Osteocyte (in vitro differentiated cells): ENCODE measurements at places on chromosomes 1 and 21. TPM values are rescaled to one million over a fixed set of nuclear protein-coding genes. Genes with fewer than 3 reads are reported as not detected.

- no peak for DNase-seq
Measured at GRCh38 chr1:156832434-156832833, 15.8 kb upstream of the SH2D2A start.

DNA sequence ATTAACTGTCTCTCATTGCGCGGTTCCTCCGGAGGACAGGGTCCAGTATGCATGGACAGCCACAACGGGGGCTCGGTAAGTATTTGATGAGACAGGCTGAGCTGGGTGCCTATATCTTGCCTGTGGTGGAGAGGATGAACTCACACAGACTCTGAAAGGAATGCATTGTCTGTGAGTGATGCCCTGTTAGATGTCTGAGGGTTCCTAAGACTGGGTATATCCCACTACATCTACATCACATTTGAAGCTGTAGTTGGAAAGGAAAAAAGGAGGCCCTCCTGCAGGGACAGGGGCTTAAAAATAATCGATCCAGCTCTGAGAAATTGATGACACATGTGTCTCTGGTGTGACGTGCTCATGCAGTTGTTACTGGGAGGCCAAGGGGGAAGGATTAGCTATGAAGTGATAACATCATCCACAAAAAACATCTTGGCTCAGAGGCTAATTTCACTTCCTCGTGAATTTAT is 1.9 kb downstream of the ADARB1 start:
- no peak for DNase-seq

GRCh38 chr21:37427221-37427620 is 60.6 kb downstream of the DYRK1A start:
- DNase-seq, result no peak

NBPF4 gene
- total RNA-seq, result not detected in 2 replicates

DNA sequence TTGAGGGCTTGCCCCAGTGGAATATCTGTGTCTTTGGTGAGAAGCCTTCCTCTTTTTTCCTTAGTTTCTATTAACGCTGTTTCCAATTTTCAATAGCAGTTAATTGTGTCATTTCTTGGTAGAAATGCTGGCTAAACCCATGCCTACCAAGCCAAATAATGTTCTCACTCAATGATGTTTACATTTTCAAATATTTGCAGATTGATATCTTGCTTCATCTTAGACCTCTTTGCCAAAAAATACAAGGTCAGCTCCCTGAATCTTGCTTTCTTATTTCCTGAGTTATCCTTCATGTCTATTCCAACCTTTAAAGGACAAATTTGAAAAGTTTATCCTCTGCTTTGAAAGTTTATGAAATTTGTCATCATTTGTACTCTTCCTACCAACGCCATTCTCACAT is 5.1 kb downstream of the KCNJ15 start:
- no peak for DNase-seq

DNA sequence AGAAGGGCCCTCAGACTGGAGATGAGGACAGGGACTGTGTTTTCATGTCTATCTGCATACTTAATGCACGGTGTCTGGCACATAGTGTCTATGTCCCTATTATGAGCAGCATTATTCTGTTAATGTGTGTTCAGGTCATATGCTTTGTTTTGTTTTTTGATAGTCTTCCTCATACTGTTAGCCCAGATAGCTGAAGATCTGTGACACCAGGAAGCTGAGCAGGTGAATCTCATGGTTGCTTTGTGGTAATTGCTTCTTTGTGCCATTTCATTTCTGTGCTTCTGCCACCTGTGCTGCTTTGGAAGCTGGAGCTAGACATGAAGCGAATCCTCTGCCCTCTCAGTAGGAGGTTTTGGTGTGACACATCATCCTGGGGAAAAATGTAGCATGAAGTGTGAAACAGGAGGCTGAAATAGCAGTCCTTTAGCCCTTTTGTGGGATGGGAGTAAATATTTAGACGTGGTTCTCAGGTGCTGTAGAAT is 15.8 kb downstream of the SMAP2 start:
- no peak for DNase-seq

CELSR2 gene
- 10.3 and 10.5 TPM in 2 replicates for total RNA-seq

DNA sequence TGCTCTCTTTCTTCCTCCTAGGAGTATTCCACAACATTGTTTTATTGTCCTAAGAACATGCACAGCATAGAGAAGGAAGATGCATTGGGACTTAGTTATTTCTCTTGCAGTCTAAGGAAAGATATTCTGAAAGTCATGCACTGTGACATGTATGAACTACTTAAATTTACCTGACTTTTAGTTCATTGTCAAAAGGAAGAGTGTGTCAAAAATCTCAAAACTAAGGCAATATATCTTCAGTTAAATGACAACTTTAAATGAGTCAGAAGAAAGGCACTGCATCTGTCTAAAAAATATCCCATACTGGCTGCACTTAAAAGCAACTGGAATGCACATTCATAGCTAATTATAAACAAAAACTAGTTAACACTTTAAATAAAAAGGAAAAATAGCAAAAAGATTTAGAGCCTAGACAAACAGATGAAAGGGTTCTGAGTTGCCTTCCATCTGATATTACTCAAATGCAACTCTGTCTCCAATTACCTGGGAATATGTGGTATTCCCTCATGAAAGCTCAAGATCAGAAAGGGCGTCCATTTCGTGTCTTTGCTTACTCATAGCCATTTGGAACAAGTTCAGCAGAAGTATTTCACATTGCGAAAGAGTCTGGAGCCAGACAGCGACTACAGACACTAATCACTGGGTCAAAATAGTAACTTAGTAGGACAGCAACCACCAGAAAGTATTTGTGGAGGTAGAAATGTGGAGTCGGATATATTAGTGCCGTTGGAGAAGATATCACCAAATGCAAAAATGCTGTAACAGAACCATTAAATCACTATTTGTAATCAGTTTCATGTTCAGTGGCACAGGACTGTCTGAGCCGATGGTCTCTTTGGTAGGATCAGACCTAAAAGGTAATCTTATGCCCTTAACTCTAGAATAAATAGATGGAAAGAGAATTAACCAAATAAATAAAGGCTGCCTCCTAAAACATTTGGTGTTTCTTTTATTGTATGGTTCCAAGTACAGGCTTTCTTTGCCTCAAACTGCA is 225.7 kb downstream of the GREM2 start:
- no peak for DNase-seq

FMO2 gene
- total RNA-seq, result 0.24 and 0.94 TPM in 2 replicates

BRDT gene
- not detected in 2 replicates for total RNA-seq

GRCh38 chr1:228927946-228928898 is 192.9 kb downstream of the RHOU start:
- no peak for DNase-seq

PRR9 gene
- total RNA-seq, result not detected in 2 replicates

GRCh38 chr21:31666445-31667010 is 7.0 kb downstream of the SOD1 start:
- no peak for DNase-seq

TSPAN2 gene
- total RNA-seq, result 3.1 and 3.5 TPM in 2 replicates

- DNase-seq, result no peak
Measured at GRCh38 chr1:158163000-158163947, 17.4 kb upstream of the CD1D start.

DNA sequence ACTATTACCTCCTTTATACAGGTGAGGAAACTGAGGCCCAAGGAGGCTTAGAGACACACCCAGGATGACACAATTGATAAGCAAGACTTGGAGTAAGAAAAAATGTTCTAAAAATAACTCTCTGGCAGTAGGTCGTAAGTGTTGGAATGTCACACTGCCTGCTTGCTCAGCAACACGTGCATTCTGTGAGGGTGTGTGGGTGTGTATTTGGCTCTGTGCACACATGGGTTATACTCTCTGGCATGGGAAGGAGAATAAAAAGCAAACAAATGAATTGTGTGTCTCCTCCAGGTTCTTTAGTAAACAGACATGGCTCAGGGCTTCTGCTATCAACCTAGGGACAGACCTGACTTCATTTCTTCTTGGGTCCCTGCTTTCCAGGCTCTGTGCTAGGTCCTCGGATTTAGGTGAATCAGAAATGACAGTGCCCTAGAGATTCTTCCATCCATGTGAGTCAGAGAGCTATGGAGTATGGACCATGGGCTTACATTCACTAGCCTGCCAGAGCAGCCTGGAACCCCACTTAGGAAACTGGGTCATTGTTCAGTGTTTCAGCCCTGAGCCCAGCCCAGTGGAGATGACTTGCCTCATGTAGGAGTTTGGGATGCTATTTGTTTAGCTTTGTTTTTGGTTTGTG is 72.4 kb downstream of the ELAVL4 start:
- DNase-seq, result no peak

DNA sequence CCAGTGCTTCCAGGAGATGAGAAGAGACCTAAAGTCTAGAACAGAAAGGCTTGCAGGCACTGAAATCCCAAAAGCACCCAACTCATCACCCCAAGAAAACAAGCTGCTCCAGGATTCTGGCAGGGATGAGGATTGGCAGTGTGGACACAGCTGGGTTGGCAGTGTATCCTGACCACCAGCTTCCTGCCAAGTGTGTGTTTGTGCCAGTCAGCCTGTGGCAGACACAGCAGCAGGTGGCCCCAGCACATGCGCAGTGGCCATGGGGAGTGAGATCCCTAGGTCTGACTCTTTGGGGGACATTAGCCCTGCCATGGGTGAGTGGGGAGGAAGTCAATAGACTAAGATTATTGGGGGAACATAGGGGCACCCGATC is 8.7 kb upstream of the SNAPIN start:
- DNase-seq, result no peak

- no peak for DNase-seq
Measured at GRCh38 chr1:108719656-108720435, 7.1 kb downstream of the FNDC7 start.

TSACC gene
- not detected in 2 replicates for total RNA-seq

PDC gene
- not detected in 2 replicates for total RNA-seq

ZMYM4 gene
- 58.3 and 65.9 TPM in 2 replicates for total RNA-seq

UBASH3A gene
- not detected in 2 replicates for total RNA-seq

ITGB2 gene
- total RNA-seq, result 0.62 and 1.1 TPM in 2 replicates

DNA sequence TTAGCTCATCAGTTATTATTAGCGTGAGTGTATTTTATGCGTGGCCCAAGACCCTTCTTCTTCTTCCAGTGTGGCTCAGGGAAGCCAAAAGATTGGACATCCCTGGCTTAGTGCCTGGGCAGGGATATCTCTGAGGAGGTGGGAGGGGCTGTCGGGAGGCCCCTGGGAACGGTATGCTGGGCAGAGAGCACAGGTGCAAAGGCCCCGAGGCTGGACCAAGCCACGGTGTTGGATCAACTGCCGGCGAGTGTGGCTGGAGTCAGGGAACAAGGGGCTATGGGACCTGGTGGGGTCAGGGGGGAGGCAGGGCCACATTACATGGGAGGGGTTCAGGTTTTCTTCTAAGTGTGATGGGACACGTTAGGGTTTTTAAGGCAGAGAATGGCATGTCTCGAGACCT is 62.7 kb downstream of the FHAD1 start:
- DNase-seq, result no peak

SLAMF1 gene
- total RNA-seq, result not detected in 2 replicates

DNA sequence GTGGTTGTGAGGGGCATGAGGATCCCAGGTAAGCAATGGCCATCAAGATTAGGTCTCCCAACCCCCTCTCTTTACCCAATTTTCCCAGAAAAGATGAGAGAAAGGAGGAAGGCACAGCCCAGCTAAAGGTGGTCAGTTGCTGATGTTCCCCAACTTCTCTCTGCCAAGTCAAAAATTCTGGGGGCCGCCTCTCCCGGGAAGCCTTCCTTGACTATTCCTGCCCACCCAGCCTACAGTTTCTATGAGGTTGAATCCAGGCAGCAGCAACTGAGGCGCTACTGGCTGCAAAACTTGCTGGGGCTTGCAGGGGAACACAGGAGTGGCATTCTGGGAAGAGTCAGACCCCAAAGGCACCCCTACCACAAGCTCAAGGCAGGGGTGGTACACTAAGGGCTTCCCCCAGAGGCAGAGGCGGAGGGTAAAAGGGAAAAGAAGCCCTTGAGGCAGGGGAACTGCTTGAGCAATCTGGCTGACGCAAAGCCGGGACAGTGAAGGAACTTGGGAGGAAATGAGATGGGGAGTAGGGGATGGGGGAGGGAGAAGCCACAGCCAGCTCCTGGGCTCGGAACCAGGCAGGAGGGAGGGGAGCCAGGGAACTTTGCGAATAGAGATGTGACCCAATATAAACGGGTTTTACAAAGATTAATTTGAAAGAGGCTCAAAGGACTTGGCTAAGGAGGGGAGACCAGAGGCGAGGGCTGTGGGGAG is 31.2 kb downstream of the SDC3 start:
- DNase-seq, result no peak

- DNase-seq, result no peak
Measured at GRCh38 chr1:107620753-107621152, 344.2 kb downstream of the VAV3 start.
